Mammary microvascular endothelial cell (primary cell): ENCODE measurements at places on chromosomes 12 and 14. TPM values are rescaled to one million over a fixed set of nuclear protein-coding genes. Genes with fewer than 3 reads are reported as not detected.

The KRT2 gene
- not detected in 2 replicates for total RNA-seq

The TTLL5 gene
- 32.3 and 33.0 TPM in 2 replicates for total RNA-seq

The ZNF219 gene
- 7.1 and 14.8 TPM in 2 replicates for total RNA-seq

The RPGRIP1 gene
- total RNA-seq, result 0.05 TPM in 1 of 2 replicates, not detected in the other

The CLEC4C gene
- not detected in 2 replicates for total RNA-seq

The FOXN4 gene
- not detected in 2 replicates for total RNA-seq

The GPRC5D gene
- not detected in 2 replicates for total RNA-seq

The DPPA3 gene
- total RNA-seq, result not detected in 2 replicates

The MMP17 gene
- 14.0 and 16.0 TPM in 2 replicates for total RNA-seq

The KCNC2 gene
- total RNA-seq, result not detected in 2 replicates

The PTPRB gene
- total RNA-seq, result 53.5 and 63.4 TPM in 2 replicates

The SOX5 gene
- total RNA-seq, result 0.10 TPM in 1 of 2 replicates, not detected in the other

The KRT77 gene
- not detected in 2 replicates for total RNA-seq

The RERGL gene
- total RNA-seq, result not detected in 2 replicates

The TCL1B gene
- total RNA-seq, result not detected in 2 replicates

The DAO gene
- total RNA-seq, result not detected in 2 replicates

The B4GALNT3 gene
- total RNA-seq, result 0.13 TPM in 1 of 2 replicates, not detected in the other

The TRHDE gene
- not detected in 2 replicates for total RNA-seq

The KRT6C gene
- total RNA-seq, result not detected in 2 replicates

The MYF5 gene
- total RNA-seq, result not detected in 2 replicates

The KCNA1 gene
- not detected in 2 replicates for total RNA-seq

The ACOT4 gene
- 0.80 and 1.4 TPM in 2 replicates for total RNA-seq

The BCL11B gene
- total RNA-seq, result 0.13 TPM in 1 of 2 replicates, not detected in the other

The PRKD1 gene
- 7.8 and 8.9 TPM in 2 replicates for total RNA-seq

The RBP5 gene
- total RNA-seq, result 0.13 TPM in 1 of 2 replicates, not detected in the other

The ACTN1 gene
- total RNA-seq, result 442 and 481 TPM in 2 replicates

The CCDC196 gene
- not detected in 2 replicates for total RNA-seq

The IL31 gene
- not detected in 2 replicates for total RNA-seq

The FSCB gene
- not detected in 2 replicates for total RNA-seq

The ACVRL1 gene
- total RNA-seq, result 373 and 392 TPM in 2 replicates

The ENDOU gene
- not detected in 2 replicates for total RNA-seq

The NEMF gene
- total RNA-seq, result 24.6 and 25.6 TPM in 2 replicates

The PPFIA2 gene
- not detected in 2 replicates for total RNA-seq

The AQP2 gene
- not detected in 2 replicates for total RNA-seq

The SPIC gene
- total RNA-seq, result not detected in 2 replicates

The TMEM179 gene
- total RNA-seq, result 0.73 TPM in 1 of 2 replicates, not detected in the other

The TAS2R30 gene
- 0.05 and 0.20 TPM in 2 replicates for total RNA-seq

The UTP20 gene
- total RNA-seq, result 20.7 and 23.3 TPM in 2 replicates

The A2ML1 gene
- total RNA-seq, result not detected in 2 replicates

The GPR68 gene
- total RNA-seq, result 2.1 and 2.2 TPM in 2 replicates

The OTX2 gene
- total RNA-seq, result not detected in 2 replicates

The C1QL4 gene
- total RNA-seq, result not detected in 2 replicates

The MPHOSPH9 gene
- 34.2 and 49.8 TPM in 2 replicates for total RNA-seq

The SPATA7 gene
- 5.6 and 6.0 TPM in 2 replicates for total RNA-seq

The IRAK3 gene
- 5.1 and 5.4 TPM in 2 replicates for total RNA-seq

The ATG14 gene
- total RNA-seq, result 5.7 and 6.6 TPM in 2 replicates

The CCDC38 gene
- 0.07 and 0.15 TPM in 2 replicates for total RNA-seq

The GPX2 gene
- not detected in 2 replicates for total RNA-seq

The FGF6 gene
- not detected in 2 replicates for total RNA-seq

The KRT74 gene
- total RNA-seq, result not detected in 2 replicates
